Aorta (tissue), 5 donors: ENCODE measurements at places on chromosomes 5 and 9.
A peak's percentile ranks its signal among the peaks of the same experiment; 100 is the strongest.

DNA sequence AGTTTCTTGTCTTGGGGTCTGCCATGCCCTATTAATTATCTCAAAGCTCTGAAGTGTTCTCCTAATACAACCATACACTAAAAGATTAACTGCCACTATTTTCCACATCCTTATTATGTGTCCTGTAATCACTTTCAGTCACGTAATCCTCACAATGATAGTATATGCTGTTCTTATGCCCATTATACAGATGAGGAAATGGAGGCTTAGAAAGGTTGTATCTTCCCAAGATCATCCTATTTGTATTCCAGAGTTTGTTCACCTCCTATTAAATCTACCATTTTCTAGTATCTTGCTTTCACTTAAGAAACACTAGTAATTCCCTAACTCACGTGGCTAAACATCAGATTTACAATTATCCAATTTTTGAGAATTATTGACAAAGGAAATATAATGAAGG is 2.9 kb upstream of the ARHGEF28 start:
- no peak for DNase-seq

GRCh38 chr5:41908374-41909079 is 4.4 kb downstream of the RIMOC1 start:
- DNase-seq: no peak

- no peak for DNase-seq
These were observed 198.1 kb downstream of the CHSY3 start for GRCh38 chr5:130102375-130102774.

- DNase-seq: no peak
These were observed 7.4 kb downstream of the COX7C start for GRCh38 chr5:86625148-86625547.

GRCh38 chr5:135895474-135896006 is at the start of gene IL9:
TSS of gene IL9 (minus strand) at chr5:135895841. CDS start at chr5:135895816, 25 bp downstream.
- no peak for DNase-seq

GRCh38 chr5:78334811-78335210 is 25.6 kb upstream of the SCAMP1 start:
- DNase-seq: no peak

- DNase-seq: no peak
These were observed 158.7 kb upstream of the RAI14 start for GRCh38 chr5:34497470-34497808.

GRCh38 chr9:111833941-111834340 is 39.2 kb upstream of the SHOC1 start:
- no peak for DNase-seq

GRCh38 chr9:122228568-122229484 is at the start of gene LHX6:
TSS of gene LHX6 (minus strand) at chr9:122228957. CDS start at chr9:122228740, 217 bp downstream.
- no peak for DNase-seq

GRCh38 chr5:176359658-176360057 is 1.9 kb downstream of the KIAA1191 start:
- DNase-seq: no peak

GRCh38 chr5:33034777-33035176 is 323.7 kb downstream of the NPR3 start:
- no peak for DNase-seq

- DNase-seq: no peak
These were observed 15.0 kb downstream of the ECM2 start for GRCh38 chr9:92520837-92521236.

DNA sequence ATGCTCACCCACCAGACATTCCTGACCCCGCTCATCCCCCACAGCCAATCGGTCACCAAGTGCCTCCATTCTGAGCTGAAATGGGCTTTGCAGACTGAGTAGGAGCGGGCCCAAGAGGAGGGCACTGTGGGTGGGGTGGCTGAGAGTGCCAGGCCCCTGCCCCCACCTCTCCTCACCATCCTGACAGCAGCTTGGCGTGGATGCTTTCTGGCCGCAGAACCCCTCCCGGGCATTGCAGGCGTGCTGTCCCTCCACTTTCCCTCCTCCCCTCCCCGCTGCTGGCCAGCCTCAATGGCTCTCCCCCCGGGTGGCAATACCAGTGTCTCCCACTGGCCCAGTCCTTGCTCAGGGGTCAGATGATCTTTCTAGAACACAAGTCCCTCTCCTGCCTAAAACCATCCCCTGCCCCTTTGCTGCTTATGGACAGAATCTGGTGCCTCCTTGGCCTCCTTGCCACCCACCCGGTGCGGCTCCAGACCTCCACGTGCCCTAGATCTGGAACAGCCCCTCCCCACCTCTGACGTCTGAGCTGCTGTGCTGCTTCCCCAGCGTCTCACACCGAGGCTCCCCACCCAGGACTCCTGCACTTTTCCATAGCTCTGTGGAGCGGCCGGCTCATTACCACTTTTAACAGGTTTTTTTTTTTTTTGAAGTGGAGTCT is 6.1 kb downstream of the FLT4 start:
- no peak for DNase-seq

DNA sequence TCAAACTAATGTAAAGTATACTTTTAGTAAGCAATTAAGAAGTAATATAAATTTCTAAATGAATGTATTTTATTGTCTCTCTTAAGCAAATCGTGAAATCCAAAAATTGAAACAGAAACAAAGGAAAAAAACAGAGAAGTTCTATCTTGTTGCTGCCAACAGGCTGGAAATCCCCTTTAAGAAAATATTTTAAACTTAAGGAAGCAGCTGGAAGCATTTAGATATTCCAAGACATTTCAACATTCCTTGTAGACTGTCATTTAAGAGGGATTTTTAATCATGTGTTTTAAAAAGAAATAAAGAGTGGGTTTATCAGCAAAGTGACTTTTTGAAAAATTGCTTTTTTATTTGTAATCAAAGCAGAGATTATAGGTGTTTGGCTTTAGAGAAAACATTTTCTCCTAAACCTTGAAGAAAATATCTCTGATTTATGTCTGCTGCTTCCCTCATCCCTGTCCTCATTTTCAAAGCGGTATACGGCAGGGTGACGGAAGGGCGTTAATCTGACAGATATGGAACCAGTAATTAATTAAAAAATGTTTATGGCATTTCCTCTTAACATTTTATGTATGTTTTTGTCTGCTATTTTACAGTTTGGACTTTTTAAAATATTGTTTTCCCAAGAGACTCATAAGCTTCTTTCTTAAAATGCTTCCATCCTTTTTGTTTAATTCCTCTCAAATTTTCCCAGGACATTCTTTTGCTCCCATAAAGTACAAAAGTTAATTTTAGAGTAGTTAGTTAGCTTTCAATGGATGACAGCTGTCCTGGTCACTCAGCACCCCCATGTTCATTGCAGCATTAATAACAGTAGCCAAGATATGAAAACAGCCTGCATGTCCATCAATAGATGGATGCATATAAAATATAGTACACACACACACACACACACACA is 245.6 kb downstream of the LURAP1L start:
- no peak for DNase-seq

DNA sequence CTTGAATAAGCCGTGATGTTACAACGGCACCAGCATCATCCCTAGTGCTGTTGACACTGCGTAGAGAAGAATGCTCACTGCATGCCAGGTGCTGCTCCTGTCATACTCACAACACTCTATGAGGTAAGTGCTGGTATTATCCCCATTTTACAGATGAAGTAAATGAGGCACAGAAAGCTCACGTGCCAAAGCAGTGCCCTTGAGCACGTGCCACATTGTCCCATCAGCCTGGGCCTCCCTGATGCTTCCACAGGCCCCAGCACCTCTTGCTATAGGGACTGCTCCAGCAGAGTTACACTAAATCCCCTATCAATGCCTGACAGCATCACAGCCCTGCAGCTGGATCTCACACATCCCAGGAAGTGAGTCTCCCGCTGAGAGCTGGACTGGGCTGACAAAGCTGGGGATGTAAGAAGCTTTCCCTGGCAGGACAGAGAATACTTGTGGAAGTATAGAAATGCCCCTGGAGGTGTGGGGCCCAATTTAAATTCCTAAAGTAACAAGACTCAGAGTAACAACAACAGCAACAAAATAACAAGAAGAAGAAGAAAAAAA is 216.1 kb downstream of the FSTL4 start:
- no peak for DNase-seq

DNA sequence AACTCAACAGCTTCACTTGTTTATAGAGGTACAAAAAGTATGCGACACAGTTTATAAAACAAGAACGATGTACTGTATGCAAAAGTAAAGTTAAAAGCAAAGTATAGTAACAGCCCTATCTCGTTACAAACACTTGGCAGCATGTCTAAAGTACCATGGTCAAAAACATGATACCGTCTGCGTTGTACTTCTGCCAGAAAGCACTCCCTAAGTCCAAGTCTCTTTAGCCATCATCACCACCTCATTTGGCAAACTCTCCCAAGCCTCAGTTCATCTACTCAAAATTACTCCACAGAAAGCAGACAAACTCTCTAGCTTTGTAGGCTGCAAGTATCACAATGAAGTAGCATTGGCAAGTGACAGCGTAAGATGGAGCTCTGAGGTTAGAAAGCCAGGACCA is 73.4 kb downstream of the NFIB start:
- no peak for DNase-seq

- DNase-seq: no peak
These were observed 147.9 kb downstream of the PLPPR1 start for GRCh38 chr9:101176384-101176783.

GRCh38 chr9:74742191-74742790 is 145.4 kb downstream of the TRPM6 start:
- no peak for DNase-seq

DNA sequence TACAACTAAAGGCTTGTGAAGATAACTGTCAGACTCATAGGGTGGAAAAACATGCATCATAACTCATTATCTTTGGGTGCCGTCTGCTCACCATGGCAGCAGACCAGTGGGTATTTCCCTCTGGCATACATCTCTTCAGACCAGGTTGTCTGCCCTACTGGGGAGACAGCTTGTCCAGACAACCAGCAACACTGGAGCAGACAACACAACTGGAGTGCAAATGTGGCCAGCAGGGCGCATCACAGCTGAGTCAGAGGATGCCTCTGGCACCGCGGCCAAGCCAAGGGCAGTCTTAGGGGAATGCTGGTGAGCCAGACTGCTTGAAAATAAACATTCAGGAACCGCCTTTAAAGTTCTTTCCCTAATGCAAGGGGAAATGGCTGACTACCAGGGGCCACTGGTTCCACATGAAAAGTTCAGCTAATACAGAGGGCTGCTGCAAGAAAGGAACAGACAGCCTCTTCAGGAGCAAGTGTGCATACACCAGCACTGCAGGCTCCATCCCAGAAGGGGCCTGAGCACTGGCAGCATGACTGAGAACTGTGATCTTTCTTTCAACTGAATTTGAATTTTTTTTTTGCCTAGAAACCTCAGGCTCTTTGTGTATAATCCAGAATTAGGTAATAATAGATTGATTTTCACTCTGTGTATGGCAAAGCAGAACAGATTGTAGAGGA is 77.3 kb downstream of the MAMDC2 start:
- DNase-seq: peak; percentile 90

DNA sequence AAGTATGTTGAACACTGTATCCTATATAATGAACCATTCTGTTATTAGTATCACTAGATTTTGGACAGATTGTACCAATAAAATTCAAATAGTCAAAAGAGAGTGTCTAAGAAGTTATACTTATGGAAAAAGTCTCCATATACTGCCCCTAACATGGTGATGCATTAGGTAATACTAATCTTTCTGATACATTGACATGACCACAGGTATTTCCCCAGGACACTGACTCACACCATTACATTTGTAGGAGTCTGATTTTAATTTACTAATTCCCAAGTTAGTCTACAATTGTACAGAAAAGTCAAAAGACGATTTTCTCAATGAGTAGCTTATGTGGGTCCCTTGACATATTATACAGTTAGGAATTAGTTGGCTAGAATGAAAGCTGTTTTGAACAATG is 593.8 kb downstream of the ISL1 start:
- no peak for DNase-seq

DNA sequence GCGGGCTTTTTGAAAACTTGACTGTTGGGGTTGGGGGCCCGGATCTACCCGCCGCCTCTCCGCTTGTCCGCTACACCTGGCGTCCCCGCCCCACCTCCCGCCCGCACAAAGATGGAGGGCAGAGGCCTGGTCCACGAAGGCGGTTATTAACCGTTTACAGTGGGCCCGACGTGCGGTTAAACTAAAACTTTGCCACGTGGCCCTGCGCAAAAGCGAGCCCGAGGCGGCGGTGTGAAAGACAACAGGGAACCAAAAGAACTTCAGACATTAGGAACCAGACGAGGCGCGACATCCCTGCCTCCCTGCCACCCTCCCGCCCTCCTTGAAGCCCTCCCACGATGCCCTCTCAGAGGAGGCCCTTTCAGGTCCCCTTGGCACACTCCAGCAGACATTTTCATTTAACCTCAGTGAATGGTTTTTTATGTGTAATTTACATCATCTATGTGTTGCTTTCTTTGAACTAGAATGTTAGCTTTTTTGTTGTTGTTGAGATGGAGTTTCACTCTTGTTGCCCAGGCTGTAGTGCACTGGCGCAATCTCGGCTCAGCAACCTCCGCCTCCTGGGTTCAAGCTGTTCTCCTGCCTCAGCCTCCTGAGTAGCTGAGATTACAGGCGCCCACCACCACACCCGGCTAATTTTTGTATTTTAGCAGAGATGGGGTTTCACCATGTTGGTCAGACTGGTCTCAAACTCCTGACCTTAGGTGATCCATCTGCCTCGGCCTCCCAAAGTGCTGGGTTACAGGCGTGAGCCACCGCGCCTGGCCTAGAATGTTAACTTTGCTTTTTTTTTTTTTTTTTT is 999 bp upstream of the HNRNPA0 start:
- DNase-seq: no peak

DNA sequence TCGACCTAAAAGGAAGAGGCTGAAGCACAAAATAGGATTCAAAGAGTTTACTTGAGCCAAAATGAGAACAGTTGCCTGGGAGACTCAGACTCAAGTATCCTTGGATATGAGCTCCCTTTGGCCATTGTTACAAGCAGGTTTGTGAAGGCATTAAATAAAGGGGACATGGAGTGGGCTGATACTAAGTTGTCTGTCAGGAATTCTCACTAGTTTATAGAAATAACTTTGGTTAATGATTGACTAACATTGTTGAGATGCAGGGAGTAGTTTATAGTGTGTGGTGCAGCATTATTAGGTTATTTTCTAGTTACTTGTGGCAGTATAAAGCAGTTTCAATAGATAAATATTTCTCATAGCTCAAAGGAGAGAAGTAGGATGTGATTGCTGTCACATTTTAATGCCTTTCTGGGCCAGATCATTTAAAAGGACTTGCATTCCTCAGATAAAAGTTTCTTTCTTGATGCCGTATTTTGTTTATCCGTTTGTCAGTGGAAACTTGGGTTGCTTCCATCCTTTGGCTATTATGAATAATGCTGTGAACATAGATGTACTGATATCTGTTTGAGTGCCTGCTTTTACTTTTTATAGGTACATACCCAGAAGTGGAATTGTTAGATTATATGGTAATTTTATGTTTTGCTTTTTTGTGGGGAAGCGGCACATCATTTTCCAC is 9.1 kb downstream of the AP3S1 start:
- no peak for DNase-seq

GRCh38 chr9:92501671-92502393 is 19.5 kb upstream of the ASPN start:
- DNase-seq: peak; percentile 68

DNA sequence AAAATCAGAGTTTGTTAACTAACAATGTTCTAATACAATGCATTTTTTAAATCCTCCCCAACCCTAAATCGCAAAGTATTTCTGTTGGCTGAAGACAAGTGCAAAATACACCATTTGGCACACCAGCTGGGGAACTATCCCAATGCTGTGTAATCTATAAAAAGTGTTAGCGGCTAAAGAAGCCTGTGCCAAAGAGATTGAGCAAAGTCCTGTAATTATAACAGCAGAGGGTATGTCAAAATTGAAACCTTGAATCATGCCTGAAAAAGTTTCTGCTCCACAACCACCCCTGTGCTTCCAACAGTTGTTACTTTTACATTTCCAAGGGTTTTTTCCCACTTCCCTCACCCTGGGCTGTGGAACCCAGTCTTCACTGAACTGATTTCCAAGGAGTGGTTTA is 83.1 kb upstream of the PLPP6 start:
- DNase-seq: no peak

- no peak for DNase-seq
These were observed 60.7 kb downstream of the MAT2B start for GRCh38 chr5:163565931-163566608.
